ENCODE measurements at places on chromosomes 3 and 15.
A peak's percentile ranks its signal among the peaks of the same experiment; 100 is the strongest.

DNA sequence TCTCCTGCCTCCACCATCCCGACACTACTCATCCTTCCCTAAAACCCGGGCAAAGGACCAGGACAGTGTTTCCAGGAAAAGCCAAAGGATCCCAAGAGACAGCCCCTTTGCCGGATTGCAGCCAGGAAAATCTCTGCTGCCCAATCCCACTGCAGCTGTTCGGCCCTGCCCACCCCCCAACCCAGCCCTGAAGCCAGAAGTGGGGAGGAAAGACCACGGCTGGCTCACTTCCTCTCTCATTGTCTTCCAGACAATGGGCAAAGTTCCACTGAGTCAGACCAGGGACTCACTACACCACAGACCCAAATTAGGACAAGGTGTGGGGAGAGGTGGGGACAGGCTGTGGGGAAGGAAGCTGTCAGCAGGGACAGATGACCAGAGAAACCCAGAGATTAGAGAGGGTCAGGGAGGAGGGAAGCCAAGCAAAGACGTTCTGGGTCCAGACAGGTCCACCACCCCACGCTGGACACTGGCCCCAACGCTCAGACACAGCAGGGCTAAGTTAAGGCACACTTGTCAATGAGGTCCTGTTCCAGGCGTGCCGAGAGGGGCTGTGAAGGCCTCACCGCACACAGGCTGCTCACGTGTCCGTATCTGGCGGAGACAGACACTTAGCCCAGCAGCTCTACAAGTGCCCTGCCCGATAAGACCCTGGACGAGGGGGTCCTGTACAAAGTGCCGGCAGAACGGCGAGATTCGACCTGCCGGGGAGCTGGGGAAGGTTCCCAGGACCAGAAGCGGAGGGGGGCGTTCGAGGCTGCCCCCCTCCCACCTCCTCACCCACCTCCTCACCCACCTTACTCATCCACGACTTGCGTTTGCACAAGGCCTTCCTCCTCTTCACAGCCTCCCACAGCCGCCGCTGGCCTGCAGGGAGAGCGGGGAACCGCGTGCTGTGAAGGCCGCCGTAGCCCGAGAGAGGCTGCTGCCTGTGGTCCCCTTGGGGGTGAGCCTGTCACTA lies 21.9 kb downstream of the TNK2 start:
- DNase-seq, result peak; percentile 43

GRCh38 chr15:41231422-41232226 lies 556 bp downstream of the CHP1 start:
- no peak for DNase-seq

GRCh38 chr3:50609071-50609762 lies 2.4 kb downstream of the CISH start:
- no peak for DNase-seq

DNA sequence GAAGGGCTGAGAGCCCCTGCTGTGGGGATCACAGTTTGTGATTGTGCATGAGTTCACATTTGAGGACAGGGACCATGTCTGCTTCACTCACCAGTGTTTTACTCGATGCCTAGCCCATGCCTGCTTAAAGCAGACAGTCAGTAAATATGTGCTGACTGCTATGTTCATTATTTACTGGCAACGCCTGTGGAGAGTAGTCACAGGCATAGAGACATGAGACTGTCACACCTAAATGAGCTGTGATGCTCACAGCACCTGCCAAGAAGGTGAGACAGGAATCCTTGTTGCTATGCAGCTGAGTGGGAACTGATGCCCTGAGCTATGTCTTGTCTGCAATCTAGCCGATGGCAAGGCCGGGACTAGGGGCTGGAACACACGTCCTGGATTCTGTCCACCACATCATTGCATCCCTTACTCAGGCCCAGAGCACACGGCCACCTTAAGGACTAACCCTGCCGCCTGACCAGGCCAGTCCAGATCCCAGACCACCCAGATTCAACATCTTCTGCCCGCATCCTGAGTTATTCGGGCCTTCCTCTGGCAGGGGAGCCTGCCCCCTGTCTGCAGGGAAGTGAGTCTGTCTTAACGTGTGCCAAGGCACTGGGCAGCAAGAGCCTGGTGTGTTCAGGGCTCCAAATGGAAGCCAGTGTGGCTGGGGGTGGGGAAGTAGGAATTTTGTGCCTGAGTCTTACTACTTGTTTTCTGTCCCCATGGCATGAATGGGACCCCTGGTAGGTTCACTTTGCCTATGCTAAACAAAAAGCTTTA lies 44.8 kb downstream of the FGD5 start:
- no peak for DNase-seq

- no peak for DNase-seq
These were observed 249.2 kb downstream of the OPA1 start for GRCh38 chr3:193842029-193842798.

- no peak for DNase-seq
These were observed 330.6 kb upstream of the EPHA6 start for GRCh38 chr3:96483781-96484180.

DNA sequence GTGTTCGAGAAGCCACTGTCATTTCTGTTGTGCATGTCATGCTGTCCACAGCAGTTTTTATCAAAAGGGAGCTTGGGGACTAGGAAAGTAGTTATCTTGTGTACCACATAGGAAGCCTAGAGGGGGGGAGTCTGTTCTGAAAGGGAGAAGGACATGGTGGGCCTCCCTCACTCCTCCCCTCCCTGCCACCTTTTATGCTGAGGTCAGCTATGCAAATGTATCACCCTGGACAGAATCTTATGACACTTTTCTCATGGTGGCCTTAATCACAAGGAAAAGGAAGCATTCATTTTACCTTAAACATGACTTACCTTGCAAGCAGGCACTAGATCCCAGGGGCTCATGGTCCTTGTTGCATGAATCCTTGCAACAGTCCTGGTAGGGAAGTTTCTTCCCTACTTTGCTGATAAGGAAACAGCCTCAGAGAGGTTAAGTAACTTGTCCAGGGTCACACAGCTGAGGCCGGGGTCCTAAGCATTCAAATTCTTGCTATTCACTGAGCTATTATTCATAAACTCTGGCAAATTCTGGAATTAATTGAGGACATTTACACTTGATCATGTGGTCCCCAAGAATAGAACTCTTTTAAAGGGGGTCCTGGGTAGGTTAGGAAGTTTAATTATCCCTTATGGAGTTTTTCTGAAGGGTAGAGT lies 81.1 kb upstream of the SLC6A1 start:
- no peak for DNase-seq

- no peak for DNase-seq
These were observed 31.4 kb downstream of the GPD1L start for GRCh38 chr3:32137870-32138269.

DNA sequence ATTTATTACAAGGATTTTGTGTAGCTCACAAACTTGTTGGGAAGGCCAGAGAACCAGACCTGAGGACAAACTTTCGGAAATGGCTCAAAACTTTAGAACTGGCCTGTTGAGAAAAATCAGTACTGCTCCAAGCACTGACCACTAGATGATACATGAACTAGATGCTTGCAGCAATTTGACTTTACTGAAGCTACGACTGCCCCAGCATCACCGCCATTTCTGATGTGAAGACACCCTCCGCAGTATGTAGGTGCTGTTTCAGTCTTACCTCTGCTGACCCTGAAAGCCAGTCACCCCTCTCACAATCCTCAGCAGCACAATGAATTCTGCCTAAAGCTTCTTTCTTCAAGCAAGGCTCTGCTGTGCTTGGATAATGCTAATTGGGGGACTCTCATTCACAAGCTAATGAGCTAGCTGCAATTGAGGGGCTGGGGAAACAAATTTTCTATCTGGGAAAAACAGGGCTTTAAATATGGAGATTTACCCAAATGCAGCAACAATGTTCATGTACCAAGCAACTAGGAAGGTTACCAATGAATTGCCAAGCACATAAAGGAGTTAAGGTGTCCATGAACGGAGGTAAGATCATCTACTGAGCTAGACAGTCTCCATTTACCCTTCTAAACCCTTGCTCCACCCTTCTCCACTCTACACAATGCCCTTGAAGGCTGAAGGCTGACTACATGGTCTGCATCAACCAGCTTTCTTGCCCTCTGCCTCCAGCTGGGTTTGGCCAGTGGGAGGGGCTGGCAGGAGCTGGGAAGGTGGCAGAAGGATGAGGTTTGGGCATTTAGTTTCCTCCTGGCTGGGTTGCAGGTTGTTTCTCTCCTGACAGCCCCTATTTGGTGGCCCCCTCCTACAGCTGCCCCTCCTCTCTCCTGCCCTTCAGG lies 53.2 kb upstream of the FSTL1 start:
- no peak for DNase-seq

DNA sequence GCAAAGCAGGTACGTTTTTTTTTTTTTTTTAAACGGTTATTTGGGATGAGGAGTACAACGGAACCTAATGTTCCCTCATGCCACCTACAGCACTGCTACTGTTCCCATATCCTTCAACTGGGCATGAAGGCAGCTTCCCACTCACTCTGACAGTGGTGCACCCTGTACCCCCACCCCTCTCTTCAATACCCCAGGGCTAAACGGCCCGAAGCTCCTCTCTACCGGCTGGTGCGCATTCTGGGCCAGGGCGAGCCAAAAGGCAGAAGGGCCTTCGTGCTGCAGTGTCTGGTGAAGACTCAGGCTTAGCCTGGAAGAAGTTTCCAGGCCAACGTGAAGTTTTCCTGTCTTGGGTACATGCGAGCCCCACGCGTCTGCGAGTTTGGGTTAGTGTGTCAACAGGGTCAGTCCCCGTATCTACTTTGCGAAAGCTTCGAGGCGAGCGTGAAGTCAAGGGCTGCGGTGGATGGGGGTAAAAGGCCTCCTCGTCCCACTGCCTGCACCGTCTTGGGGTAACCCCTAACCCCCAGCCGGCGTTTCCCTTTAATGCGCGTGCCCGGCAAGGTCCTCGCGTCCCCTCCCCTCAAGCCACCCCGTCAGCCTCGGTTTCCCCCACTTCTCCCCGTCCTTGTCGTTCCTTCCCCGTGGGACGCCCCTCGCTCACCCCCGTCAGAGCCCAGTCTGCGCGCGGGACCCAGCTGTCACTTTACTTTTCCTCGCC lies 765 bp upstream of the UBE2E2 start:
- DNase-seq, result no peak

DNA sequence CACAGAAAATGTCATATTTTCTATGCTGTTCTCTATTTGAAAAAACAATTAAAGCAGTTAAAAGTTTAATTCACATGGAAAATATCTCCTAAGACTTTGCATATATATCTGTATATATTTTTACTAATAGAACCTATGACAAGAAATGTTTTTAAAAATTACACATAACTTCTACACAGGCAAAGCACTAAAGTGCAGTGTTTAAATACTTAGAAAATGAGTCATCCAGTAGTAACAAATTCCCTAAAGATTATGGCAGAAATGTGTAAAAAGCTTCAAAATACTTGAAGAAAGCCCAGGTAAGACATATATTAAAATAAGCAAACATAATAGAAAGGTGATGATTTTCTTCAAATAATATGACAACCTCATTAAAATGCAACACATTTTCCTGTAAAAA lies 236.6 kb downstream of the TBC1D5 start:
- no peak for DNase-seq

- DNase-seq, result no peak
These were observed 30.6 kb downstream of the LDHAL6B start for GRCh38 chr15:59237119-59237855.

DNA sequence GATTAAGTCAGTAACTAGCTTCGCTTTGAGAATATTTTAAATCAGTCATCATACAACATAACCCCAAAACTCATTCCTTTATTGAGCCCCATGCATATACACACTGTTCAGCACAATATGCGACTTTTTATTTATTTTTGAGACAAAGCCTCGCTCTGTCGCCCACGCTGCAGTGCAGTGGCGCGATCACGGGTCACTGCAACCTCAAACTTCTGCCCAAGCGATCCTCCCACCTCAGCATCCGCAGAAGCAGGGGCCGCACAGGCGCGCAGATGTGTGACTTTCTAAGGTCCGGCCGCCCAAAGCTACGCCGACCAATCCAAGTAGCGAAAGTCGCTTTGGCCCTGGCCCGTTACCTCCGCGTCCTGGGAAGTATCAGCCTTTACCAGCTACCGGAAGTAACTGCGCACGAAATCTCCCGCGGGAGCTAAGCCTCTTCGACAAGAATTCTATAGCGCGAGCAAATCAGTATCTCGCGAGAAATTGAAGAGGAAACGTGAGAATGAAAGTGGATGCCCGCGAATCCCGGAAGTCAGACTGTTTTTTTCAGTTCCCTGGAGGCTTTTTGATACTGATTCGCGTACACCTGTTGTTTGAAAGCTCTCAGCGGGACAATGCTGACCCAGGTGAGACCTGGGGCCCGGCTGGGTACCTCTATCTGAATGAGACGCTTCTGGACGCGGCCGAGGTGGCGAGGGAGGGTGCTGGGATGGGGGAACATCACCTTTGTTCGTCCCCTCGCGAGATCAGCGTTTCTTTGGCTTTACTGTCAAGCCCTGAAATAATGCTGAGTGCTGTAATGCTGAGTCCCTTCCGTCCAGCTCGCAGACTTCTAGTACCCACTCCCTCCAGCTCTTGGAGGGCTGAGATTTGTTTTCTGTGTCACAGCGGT lies at the start of the genes DHFR2 and NSUN3:
DHFR2 (minus strand) TSS at position 404 of the 892 bp plus-strand sequence. CDS start 1,405 bp downstream, outside the sequence.
NSUN3 (plus strand) TSS at position 549 of the 892 bp plus-strand sequence; CDS start at position 615, 66 bp downstream.
- peak; percentile 92 for DNase-seq

DNA sequence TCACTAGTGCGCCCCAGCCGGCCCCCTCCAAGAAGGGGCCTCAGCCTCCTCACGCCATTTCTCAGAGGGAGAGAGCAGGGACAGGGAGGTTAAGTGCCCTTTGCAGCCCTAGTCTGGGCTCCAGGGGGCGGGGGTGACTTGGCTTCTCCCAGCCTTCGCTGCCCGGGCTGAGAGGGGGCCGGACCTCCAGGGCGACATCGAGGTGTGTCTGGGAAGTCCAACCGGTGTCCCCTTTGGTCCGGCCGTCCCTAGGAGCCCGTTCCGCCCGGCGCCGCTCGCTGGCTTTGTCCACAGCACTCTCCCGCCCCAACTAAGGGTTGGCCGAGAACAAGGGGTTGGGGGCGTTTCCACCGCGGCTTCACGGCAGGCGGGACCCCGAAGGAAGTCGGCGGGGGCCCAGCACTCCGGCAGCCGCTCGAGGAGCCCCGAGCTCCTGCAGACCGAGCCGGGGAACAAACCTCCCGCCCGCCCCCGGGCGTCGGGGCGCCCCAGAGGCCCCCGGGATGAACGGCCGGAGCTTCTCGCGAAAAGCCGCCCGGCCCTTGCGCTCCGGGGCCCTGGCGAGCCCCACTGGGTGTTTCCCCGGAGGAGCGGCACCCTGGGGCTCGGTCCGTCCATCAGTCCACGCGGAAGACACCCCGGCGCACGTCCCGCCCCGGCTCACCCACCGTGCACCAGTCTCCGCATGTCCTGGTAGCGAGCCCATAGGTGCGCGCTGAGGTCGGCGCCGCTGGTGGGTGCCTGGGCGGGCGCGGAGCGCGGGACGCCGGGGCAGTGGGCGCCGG lies 627 bp downstream of the NT5DC2 start:
- no peak for DNase-seq

- no peak for DNase-seq
These were observed 38.7 kb downstream of the CCR4 start for GRCh38 chr3:32990116-32990515.

DNA sequence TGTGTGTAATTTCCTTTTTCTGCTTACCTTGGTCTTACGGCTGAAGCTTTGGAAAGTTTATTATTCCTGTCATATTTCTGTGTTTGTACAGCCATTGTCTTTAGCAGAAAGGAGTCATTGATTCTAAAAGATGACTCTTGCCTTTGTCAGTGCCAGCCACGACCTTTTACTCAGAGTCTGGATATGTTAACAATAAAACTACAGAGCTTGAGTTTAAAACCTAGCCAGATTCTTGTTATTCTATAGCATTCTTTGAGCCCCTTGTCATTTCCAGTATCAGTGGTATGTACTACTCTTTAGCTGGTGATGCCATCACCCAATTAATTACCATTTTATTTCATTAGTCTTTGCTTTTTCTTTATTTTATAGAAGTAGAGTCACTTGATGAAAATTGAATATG lies 142.4 kb downstream of the TCF12 start:
- DNase-seq, result peak; percentile 56

All from skeletal muscle cell (primary cell).